ENCODE measurements at places on chromosomes 13 and 19.

GRCh38 chr19:47891923-47892666, 6.0 kb upstream of the SULT2A1 start:
- no peak for DNase-seq

DNA sequence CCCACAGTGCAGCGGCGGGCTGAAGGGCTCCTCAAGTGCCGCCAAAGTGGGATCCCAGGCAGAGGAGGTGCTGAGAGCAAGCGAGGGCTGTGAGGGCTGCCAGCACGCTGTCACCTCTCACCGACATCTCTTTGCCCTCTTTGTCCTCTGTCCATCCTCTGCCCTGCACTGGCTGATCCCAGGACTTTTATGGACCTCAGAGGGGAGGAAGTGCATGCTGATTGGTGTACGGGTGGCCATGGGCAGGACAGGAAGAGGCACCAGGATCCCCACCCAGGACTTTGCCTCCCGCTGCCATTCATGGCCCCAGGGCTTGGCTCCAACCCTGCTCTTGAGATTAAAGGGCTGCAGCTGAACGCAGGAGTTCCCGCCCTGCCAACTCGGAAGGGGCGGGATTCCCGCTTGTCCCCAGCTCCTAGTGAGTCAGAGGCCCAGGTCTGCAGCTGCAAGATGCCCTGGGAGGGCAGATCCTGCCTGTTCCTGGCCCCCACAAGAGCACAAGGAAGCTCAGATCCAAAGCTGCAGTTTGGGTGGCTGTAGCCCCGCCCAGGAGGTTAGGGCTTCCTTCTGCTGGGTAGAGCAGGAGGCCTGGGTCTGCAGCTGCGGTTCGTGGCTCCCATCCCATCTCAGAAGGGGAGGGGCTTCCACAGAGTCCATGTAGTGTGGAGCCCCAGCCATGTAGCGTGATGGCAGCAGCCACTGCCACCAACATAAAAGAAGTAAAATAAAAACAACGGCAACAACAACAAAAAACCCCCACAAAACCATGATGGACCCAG, 1716.7 kb downstream of the SLITRK1 start:
- no peak for DNase-seq

DNA sequence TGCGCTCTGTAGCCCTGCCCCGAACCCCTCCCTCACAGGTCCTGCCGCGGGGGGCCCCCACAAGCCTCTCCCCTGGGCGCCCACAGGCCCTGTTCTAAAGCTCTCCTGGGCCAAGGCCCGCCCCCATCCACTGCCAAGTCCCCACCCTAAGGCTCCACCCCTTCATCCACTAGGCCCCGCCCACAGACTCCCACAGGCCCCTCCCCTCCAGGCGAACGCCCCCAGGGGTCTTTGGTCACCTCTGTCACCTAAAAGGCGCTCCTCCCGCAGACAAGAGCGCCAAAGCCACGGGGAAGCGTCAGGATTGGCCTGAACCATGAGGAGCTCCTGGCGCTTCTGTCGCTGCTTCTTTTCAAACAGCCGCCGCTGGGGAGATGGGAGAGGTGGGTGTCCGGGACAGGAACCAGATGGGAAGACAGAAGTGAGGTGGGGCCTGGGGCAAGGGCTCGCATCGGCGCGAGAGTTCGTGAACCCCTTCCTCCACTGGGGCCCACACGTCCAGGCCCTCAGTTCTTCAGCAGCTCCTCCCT, 2.3 kb downstream of the TULP2 start:
- DNase-seq = peak; percentile 63

- DNase-seq = no peak
These were observed 683.9 kb upstream of the KLHL1 start for GRCh38 chr13:70792121-70792520.

GRCh38 chr13:44620057-44620456, 43.9 kb upstream of the TSC22D1 start:
- DNase-seq = no peak

GRCh38 chr13:52599037-52599847, 43.0 kb upstream of the HNRNPA1L2 start:
- DNase-seq = no peak

GRCh38 chr13:79626924-79627323, 146.0 kb downstream of the NDFIP2 start:
- DNase-seq = no peak

DNA sequence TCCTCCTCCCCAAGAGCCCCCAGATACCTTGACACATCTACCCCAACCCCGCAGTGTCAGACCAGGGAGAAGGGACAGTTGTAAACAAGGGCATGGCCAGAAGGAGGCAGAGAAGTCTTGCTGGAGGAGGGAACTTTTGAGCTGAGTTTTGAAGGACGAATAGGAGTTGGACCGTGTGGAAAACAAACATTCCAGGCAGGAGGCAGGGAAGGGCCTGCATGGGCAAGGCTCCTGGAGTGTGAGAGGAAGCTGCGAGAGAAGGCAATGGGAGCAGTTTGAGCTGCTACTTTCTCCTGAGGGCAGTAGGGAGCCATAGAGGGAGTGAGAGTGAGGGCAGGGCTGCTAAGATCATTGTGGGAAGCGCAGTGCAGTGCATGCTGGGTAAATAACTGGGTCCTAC, 23.3 kb downstream of the IL12RB1 start:
- no peak for DNase-seq

- DNase-seq = no peak
These were observed 9.0 kb upstream of the NMRK2 start for GRCh38 chr19:3923912-3924311.

- no peak for DNase-seq
These were observed 757 bp upstream of the CLEC11A start for GRCh38 chr19:50722201-50723013.

- DNase-seq = no peak
These were observed 249.6 kb downstream of the TSHZ3 start for GRCh38 chr19:31099515-31100205.

GRCh38 chr19:34248941-34249340, 5.4 kb upstream of the GARRE1 start:
- no peak for DNase-seq

DNA sequence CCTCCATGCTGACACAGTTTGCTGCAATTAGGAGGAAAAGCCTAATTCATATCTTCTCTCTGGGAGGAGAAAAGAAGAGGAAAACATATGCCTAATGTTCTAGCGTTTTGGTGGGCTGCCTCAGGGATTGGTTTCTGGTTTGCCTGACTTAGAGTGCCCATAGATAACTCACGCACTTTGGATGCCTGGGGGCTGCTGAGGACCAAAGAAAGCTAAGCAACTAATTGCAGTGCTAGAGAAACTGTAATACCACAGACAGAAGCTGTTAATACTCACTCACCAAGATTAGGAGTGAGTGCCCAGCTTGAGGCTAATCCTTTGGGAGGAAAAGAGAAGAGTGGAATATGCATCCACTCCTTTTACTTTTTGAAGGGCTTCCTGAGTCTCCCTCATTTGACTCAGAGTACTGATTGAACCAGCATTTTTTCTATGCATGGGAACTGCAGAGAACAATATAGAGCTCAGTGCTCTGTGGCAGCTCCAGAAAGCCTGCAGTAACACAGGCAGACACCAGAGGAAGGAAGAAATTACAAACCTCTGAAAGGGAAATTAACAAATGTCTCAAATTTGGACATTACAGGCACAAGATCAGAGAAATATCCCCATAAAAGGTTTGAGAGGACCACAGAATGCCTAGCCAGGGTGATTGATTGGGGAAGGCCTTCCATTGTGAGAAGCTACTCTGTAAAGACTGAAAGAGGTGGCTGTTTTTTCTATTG, 666.4 kb downstream of the OLFM4 start:
- DNase-seq = no peak

DNA sequence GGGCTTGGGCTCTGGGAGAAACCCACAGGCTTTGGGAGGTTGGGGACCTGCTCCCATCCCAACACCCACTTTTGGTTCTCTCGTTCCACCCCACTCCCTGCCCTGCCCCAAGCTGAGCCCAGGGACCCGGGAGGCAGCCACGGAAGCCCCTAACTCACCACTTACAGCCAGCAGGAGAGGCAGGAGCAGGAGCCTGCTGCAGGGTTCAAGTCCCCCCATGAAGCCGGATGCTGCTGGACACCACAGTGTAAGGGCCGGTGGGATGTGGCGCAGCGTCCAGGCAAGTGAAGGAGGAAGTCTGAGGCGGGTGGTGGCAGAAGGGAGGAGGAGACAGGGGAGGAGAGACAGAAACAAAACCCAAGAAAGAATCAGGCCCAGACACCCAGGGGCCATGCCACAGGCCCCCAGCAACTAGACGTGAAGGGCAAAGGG, at the start of gene TYROBP:
TYROBP (minus strand) TSS at position 286 of the 432 bp plus-strand sequence; CDS start at position 219, 67 bp downstream.
- no peak for DNase-seq
